ENCODE measurements at places on chromosomes 11 and 22.
A peak's percentile ranks its signal among the peaks of the same experiment; 100 is the strongest.

DNA sequence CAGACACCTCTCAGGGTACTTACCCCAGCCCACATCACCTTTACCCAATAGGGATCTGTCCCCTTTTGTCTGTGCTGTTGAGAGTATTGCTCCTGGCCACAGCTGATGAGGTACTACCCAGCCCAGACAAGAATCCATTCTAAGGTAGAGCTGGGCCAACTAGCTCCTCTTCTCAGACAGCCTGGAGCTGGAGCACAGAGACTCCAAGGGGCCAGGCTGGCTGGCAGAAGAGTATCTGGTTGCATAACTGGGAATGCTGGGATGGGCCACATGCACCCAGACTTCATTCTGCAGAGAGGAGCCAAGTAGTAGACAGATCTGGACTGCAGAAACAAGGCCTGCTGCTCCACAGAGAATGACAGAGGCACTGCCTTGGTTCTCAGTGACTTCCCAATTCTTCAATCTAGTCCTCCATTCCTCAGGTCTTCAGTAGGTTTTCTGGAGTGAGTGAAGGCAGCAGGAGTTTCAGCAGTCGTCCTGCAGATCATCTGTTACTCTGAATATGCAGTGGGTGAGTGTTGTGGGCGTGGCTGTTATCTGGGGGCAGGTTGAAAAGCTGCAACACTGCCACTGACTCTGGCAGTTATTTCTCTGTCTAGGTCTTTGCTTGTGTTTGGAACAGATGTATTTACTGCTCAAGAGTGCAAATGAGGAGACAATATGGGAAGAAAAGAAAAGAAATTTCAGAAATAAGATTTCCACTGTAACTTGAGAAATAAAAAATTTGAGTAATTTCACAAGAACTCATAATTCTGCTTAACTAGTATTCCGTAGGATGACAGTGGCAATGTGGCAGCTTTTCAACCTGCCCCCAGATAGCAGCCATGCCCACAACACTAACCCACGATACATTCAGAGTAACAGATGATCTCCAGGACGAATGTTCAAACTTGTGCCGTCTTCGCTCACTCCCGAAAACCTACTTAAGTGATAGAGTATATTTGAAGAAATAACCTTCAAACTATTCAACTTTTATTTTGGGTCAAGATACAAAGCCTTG lies 34.9 kb downstream of the MAPK1 start:
- no peak for DNase-seq

- peak; percentile 60 for DNase-seq
Observed at GRCh38 chr22:37282385-37282677, at the start of gene CYTH4. Gene CYTH4 (plus strand): TSS chr22:37282508. CDS start chr22:37282570, 62 bp downstream.

- DNase-seq, result no peak
Observed at GRCh38 chr11:125286486-125286885, 121.9 kb downstream of the PKNOX2 start.

DNA sequence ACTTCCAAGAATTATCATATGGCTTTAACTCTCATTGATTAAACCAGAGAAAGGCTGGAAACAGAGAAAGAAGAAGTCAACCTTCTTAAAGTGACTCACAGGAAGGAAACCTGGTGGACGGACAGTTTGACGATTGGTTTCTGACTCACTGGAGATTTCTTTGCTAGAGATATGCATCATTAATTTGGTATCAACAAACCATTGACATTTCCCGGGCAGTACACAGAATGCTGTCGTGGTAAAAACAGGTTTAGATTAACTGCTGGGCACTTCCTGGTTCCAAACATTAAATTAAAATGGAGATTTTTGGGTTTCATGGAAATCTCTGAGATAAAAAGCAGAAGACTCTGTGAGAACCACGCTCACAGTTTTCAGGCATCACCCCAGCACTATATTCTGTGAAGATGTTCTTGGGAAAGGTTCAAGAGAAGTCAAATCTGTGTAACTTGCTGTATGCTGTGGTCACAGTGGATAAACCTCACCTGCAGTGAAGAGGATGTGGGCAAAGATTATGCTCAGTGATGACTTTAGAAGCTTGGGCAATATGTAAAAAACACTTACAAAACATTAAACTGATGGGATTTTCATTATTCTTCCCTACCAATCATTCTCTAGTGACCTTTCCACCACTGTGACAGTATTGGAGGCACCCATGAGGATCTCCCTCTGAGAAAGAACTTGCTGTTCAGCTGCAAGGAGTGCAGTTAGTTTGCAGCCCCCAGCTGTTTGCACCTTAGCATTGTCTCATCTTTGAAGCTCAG lies 61.1 kb upstream of the CD44 start:
- peak; percentile 20 for DNase-seq

GRCh38 chr22:36201630-36202319 lies at the start of gene APOL4:
Gene APOL4 (minus strand): TSS chr22:36201809. CDS start chr22:36201734, 75 bp downstream.
- no peak for DNase-seq
